ENCODE measurements at places on chromosomes 1 and 21.

DNA sequence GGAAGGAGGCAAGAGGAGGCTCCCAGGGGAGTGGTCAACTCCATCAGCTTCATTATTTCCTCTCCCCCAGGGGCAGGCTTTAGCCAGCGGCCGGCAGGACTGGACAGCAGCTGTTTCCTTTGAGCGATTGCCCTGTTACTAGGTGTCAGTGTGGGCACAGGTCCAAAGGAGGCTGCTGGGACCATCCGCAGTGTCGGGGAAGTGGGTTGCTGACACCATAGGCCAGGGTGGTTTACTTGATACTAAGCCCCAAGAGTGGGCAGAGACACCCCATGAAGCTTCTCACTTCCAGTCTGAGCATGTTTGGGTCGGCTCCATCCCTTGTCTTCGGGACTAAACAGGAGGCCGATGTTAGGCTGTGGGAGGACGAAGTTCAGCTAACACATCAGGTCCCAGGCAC is 63.6 kb downstream of the KAZN start:
- DNase-seq, result no peak

- DNase-seq, result peak; percentile 39
These were observed 119.5 kb upstream of the HOOK1 start for GRCh38 chr1:59695252-59695651.

DNA sequence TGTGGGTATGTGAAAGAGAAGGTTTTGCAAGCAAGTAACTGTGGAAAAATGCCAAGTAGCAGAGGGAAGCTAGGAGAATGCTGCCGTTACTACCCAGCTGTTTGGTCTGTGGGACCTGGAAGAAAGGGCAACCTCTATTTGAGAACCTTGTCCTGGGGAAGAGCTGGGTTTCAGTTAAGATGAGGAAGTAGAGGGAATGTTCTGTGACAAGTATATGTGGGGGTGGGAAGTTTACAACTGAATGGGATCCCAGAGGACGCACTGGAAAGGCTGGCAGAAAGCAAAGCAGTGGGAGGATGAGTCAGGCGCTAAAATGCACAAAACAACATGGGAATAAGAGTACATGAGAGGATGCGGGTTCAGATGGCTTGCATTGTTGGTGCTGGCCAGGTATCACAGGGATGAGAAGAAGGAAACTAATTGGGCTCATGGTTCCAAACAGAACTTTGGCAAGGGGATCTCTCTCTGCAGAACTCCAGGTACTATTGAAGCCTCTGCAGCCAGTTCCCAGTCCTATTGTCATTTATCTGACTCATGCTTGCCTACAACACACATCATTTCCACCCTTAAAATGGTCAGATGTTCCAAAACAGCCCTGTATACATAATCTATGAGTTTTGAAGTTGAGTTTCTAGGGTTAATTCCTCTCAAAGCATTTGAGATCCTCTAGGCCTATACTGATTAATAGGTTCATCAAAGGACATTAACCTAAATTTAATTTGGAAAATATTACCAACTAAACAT is 88.5 kb upstream of the VAV3 start:
- DNase-seq, result peak; percentile 51

DNA sequence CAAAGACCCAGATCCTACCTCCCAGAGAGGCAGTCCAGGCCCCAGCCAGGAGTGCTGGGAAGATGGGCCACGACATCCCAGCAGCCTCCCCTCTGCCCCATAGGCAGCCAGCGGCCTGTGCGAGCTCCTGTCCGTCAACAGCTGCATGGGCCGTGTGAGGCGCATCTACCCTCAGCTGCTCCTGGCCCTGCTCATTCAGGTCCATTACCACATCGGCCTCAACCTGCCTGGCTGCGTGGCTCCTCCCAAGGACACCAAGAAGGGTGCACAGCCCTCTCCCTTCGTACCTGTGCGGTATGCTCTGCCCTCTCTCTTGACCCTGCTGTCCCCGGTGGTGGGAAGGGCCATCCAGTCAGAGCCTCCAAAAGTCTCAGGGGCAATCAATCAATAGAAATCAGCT is 29.5 kb upstream of the TTC4 start:
- no peak for DNase-seq

- DNase-seq, result peak; percentile 33
These were observed 45.7 kb downstream of the S1PR1 start for GRCh38 chr1:101282314-101283038.

DNA sequence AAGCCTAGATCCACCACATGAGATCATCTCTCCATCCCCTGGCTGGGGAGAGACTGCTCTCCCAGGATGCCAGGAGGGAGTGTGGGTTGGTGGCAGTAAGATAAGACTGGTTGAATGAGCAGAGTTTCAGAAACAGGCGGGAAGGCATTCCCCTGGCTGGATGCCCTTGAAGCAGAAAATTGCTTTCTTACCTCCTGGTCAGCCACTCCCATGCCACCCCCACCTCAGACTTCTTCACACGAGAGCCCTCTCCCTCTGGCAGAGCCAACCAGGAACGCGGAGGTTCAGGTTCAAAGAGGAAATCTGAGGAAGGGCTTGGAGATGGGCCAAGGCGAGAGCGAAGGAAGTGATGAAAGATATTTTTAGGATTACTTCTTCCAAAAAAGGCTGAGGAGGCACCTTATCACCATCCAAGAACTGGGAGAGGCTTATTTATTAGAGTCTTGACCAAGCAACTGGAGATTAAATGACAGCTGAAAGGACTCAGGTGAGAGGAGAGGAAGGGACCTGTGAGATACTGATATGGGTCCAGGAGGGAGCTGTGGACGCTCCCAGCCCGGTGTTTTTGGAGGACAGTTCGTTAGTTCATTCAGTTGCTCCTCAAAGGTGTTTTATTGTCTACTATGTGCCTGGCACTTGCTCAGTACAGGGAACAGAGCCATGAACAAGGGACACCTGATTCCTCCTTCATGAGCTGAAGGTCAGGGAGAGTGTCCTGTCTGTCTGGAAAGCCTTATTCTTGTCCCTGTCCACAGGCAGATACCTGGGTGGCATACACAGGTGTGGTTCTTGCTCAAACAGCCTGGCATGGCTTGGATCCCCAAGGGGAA is 18.9 kb upstream of the SLC26A9 start:
- peak; percentile 51 for DNase-seq

DNA sequence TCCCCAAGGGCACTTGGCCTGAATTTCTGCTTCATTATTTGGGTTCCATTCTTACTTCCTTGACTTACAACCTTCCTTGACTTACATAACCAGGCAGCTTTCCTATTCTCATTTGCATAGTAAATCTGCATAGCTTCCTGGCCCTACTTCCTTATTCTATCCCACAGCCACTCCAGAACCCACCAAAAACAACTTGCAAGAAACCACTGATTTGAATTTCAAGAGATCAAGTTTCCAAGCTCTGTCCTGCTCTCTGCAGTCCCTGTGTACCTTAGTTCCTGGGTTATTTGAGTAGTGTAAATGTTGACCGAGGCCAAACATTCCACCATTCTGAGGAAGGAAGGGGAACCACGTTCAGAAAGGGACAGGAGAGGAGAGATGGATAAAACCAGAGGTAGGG is 603.3 kb downstream of the PTPRC start:
- no peak for DNase-seq

GRCh38 chr1:68919075-68919474 is 422.2 kb upstream of the DEPDC1 start:
- peak; percentile 38 for DNase-seq

DNA sequence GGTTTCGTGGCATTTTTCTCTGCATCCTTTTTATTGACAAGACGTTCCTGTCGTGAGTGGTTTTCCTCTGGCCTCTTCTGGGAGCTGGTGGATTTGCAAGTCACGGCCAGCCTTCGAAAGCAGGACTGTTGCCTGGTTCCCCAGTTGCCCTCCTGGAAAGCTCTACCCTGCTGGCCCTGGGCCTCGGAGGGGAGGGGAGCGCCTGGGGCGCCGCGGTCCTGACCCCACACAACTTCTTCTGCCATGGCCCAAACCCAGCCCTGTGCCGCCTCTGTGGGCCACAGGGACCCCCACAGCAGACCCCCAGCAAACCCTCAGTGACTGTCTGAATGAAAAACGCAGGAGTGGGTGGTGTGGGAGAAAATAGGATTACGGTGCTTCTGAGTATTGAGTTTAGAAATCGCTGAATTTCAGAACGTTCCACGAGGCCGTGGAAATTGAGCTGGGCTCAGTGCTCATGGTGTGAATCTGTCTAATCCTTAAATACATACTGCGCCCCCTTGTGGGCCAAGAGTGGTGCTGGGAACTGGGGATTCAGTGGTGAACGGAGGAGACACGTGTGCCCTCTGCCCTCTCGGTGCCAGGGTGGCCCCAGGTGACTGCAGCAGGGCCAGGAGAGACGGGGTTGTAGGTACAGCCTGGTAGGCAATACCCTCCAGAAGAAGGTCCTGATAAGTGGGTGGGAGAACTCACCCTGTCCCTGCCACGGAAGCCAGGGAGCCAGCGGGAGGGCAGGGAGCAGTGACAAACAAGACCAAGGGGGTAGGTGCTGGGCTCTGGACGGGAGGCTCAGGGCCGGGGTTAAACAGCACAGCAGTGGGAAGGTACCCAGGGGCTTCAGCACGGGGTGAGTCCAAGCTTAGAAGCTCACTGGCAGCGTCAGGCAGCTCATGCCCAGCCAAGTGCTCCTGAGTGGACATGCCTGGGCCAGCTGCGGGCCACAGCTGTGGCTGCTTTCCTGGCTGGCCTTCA is 101.2 kb upstream of the COL6A1 start:
- DNase-seq, result peak; percentile 86

DNA sequence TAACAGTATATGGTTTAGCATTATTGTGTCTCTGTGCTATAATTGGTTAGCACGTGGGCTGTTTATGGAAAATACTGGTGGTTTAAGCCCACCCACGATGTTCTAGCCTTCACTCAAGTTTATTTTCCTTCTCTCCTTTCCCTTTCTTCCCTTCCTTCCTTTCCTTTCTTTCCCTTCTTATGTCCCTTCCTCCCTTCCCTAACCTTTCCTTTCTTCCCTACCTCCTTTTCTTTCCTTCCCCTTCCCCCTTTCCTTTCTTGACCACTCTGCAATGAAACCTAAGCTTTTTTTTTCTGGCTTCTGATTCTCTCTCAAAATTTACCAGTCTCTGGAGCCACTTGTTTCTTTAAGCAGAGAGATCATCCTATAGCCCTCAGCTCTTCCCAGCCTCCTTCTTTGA is 13.4 kb upstream of the S100A10 start:
- DNase-seq, result no peak

DNA sequence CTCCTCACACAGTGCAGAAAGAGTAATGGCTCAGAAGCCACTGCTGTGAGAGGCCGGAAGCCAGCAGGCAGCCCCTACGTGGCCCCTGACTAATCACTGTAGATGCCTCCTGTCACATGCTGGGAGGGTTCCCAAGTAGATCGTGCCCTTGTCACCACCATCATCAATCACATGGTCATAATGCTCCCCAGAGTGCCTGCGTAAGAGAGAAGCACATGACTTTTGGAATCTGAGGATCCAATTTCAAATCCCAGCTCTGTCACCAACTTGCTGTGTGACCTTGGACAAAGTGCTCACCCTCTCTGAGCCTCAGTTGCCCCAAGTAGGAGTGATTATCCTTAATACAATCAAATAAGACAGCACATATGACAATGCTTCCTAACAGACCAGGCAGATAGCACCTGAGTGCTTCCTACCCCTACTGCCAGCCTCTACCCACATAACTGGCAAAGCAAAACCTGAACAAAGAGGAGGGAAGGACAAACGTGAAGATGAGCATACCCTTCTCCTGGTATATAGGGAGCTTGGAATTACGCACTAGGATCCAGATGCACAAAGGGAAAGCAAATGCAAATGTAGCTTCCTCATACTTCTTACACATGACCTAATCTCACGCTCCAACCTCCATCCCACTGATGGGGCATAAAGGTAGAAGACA is 65.7 kb downstream of the SDC3 start:
- DNase-seq, result peak; percentile 72

DNA sequence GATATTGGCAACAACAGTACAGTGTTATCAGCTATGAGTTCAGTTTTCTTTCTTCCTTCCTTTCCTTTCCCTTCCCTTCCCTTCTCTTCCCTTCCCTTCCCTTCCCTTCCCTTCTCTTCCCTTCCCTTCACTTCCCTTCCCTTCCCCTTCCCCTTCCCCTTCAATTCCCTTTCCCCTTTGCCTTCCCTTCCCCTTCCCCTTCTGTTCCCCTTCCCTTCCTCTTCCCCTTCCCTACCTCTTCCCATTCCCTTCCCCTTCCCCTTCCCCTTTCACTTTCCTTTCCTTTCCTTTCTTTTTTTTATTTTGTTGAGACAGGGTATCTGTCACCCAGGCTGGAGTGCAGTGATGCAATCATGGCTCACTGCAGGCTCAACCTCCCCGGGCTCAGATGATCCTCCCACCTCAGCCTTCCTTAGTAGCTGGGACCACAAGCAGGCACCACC is 72.3 kb upstream of the CAPZB start:
- peak; percentile 28 for DNase-seq

DNA sequence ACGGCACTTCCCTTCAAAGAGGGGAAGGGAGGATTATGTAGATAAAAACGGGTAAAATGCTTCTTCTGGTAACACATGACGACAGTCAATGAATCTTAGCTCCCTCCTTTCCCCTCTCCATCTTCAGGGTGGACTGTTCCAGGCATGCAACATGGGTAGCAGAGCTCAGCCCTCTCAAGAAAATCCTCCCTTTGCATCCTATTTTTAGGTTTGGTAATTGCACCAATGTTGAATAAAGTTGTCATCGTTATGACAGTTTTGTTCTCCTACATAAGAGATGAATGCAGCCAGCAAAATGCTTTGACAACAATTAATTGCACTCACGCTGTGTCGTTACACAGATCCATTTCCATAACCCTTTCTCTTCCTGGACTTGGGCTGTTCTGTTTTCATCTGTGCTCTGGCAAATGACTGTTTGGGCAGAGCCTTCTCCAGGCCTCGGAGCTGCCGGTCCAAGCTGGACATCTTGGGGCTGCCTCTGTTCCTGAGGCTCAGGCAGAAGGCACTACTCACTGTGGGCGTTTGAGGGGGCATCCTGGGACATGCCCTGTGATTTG is 127.6 kb downstream of the CNIH3 start:
- no peak for DNase-seq

GRCh38 chr1:213759359-213760181 is 228.2 kb upstream of the PROX1 start:
- DNase-seq, result no peak

- DNase-seq, result no peak
These were observed 10.3 kb downstream of the CLIC6 start for GRCh38 chr21:34679051-34679450.

- DNase-seq, result no peak
These were observed 20.7 kb upstream of the PRSS38 start for GRCh38 chr1:227794817-227795192.

DNA sequence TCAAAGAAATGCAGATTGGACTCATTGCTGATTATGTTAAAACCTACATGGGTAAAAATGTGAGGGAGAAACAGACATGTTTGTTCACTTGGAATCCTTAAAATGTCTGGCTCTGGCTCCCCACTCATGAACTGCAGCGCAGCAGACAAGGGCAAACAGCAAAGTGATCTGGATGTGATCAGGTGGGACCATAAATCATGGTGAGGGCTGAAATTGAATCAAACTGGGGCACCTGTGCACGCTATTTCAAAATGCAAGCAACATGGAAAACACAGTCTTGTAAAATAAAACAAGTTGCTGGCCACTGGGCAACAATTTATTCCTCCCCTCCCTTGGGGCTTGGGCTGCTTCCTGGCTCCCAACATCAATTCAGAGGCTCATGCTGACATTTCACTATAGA is 373.4 kb downstream of the SEC16B start:
- no peak for DNase-seq

Data from fibroblast of lung (primary cell).